Left ventricle myocardium inferior (tissue), 1 donor: ENCODE measurements at places on chromosomes 12 and 14. TPM values are rescaled to one million over a fixed set of nuclear protein-coding genes. Genes with fewer than 3 reads are reported as not detected.

SLC22A17 gene
- 9.7 TPM for total RNA-seq

SYNDIG1L gene
- total RNA-seq, result 0.11 TPM

DNA sequence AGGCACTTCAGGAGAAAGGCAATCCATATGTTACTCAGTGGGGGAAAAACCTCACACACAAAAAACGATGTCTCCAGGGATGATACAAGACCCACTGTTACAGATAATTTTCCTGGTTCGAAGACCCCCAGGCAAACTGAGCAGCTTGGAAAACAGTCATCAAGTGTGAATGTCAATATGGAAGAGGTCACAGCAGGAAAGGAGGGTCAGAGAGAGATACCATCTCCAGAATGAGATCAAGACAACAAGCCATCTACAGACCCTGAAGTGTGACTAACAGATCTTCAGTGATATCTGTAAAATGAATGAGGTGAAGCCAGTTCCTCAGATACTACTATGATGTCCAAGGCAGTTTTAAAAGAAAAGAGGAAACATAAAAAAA is 28.6 kb downstream of the GNS start:
- DNase-seq, result no peak

GRCh38 chr14:105187935-105188524 is 6.9 kb upstream of the NUDT14 start:
- no peak for DNase-seq

DNA sequence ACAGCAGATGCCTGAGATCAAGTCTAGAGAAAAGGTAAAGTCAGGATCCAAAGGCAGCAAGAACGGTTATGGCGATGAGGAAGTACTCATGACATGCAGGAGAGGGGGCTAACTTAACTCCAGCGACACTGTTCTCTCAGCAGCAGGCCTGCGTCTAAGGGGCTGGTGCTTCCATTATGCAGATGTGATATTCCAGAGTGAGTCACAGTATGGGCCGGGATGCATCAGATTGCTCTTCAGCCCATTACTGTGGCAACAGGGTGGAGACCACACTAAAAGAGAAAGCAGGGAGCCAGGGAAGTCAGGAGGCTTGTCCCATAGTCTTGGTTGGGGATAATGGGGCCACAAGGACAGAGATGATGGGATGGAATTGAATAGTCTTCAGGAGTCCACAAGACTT is 151.8 kb upstream of the NTF3 start:
- no peak for DNase-seq
